ENCODE measurements at places on chromosomes 5 and 9.

DNA sequence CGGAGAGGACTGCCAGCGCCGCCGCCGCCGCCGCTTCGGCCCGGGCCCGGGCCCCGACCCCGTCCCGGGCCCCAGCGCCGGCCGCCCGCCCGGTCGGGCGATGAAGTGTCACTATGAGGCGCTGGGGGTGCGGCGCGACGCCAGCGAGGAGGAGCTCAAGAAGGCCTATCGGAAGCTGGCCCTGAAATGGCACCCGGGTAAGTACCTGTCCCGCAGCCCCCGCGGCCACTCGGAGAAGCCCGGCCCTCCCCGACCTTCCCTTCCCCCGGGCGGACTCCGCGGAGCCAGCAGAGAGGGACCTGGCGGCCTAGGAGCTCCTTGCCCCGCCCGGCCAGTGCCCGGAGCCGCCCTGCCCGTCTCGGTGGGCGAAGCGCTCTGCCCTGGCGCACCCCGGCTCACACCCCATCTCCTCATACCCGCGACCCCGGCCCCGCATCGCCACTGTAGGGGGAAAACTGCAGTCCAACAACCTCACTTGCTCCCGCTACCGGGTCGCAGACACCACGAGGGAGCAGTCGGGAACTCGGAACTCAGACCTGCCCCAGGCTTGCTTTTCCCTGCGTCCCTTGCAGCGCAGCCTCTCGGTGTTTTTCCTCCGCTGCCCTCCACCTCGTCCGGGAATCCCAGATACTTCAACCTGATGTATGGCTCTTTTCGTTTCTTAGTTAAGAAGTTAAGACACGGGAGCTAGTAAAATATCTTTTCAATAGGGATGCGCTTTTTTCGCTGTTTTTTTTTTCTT, 532 bp downstream of the DNAJC21 start:
- no peaks in the 10 kb centered on the region for H3K27me3 ChIP-seq
- DNase-seq = peak; percentile 90
- peak overlapping the region; percentile 86 for H3K27ac ChIP-seq
- H3K36me3 ChIP-seq = peaks cover 24% of the 10 kb centered on the region

DNA sequence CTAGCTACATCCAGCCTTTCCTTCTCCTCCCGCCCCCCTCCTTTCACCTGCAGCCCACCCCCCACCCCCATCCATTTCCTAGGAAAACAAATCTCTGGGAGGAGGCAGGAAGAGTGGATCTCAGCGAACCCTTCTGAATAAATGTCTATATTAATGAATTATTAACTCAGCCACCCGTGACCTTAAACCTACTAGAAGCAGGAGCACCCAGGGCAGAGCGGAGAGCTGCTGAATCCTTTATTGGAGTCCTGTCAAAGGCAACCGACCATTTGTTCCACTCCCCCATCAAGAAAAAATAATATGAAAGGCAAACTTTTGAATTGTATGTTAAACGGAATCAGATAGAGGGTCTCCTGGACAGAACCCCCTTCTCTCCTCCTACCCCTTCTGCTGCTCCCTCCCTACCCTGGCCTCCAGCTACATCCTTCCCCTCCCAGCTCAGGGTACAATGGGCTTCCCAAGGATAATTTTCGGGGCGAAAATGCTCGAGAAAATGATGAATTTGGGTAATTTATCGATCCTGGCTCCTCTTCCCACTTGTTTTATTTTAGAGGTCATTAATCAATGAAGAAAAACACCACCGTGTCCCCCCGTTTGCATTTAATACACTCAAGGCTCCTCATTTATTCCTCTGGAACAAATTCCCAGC, 3.3 kb upstream of the PRDM6 start:
- no peaks in the 10 kb centered on the region for H3K36me3 ChIP-seq
- peaks cover 2% of the 10 kb centered on the region for H3K27me3 ChIP-seq
- DNase-seq = no peak
- no peak overlapping the region for H3K4me3 ChIP-seq
- H3K27ac ChIP-seq = no peak overlapping the region

DNA sequence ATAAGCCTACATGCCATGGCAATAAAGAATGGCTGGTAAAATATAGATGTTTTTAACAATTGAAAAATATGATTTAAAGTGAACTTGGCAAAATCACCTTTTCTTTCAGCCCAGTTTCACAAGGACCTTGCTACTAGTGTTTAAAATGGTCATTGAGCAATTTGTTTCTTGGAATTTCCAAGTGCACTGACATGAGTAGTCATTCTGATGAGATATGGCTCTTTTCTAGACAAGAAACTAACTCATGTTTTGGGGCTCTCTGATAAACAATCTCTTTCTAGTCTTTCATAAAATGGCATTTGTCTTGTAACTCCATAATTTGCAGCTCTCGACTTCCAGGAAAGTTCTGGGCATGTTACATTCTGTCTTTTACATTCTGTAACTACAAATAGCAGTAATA, 176.8 kb downstream of the NR2F1-AS1 start:
- H3K27ac ChIP-seq = no peak overlapping the region
- no peaks in the 10 kb centered on the region for H3K4me1 ChIP-seq
- H3K4me3 ChIP-seq = no peak overlapping the region
- DNase-seq = no peak
- no peaks in the 10 kb centered on the region for H3K27me3 ChIP-seq

GRCh38 chr5:136332223-136333015, 32.9 kb downstream of the TRPC7 start:
- no peaks in the 10 kb centered on the region for H3K4me1 ChIP-seq
- H3K27me3 ChIP-seq = no peaks in the 10 kb centered on the region
- H3K4me3 ChIP-seq = no peak overlapping the region
- no peak overlapping the region for H3K27ac ChIP-seq
- H3K36me3 ChIP-seq = no peaks in the 10 kb centered on the region

DNA sequence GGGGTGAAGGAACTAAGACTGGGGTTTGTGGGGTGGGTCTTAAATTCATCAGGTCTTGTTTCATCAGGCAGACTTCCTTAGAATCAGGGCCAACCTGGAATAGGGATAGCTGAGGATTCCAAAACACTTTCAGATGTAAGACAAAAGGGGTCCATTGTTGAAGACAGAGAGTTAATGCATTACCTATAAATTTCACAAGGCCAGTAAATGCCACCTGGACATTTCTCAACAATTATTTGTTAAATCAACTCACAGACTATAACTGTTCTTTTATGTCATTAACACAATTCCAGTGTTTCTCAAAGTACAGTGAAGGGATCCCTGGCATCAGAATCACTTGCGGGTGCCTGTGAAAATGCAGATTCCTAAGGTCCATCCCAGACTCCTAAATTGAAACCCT, 2.8 kb downstream of the MARCHF3 start:
- no peak overlapping the region for H3K4me3 ChIP-seq
- DNase-seq = no peak

DNA sequence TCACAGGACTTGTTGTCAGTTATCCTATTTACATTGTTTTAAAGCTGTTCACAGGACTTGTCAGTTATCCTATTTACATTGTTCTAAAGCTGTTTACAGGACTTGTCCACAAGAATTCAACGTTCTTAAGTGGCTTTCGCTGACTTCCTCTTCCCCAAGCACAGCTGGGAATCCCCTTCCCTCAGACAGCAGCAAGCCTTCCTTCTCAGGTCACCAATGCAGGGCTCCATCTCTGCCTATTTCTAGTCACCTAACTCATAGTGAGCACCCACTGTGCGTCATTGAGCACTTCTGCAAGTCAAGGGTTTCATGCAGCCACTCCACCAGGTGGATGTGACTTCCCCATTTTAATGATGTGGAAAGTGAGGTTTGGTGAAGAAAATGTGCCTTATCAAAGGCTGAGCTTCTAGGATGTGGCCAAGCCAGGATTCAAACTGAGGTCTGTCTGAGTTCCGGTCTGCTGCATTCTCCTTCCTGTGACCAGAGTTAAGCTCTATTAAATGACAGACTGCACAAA, 109.8 kb upstream of the ZNF462 start:
- H3K4me3 ChIP-seq = no peak overlapping the region
- H3K27ac ChIP-seq = no peak overlapping the region
- no peaks in the 10 kb centered on the region for H3K27me3 ChIP-seq

GRCh38 chr5:90421136-90421535, 11.6 kb upstream of the CETN3 start:
- H3K4me3 ChIP-seq = no peak overlapping the region
- H3K4me1 ChIP-seq = no peaks in the 10 kb centered on the region
- H3K27ac ChIP-seq = no peak overlapping the region
- H3K27me3 ChIP-seq = no peaks in the 10 kb centered on the region
- DNase-seq = peak; percentile 30

Measured in GM23248 (cell line).